ENCODE measurements at places on chromosomes 11 and 22. TPM values are rescaled to one million over a fixed set of nuclear protein-coding genes. Genes with fewer than 3 reads are reported as not detected.

Gene MPZL3
- 0.14 TPM for polyA plus RNA-seq

Gene ADORA2A
- polyA plus RNA-seq: 1.1 TPM

Gene CYP2D6
- 0.24 TPM for polyA plus RNA-seq

Gene CYB561A3
- polyA plus RNA-seq: 36.5 TPM

Gene MRGPRE
- not detected for polyA plus RNA-seq

Gene APOA5
- polyA plus RNA-seq: not detected

Gene C11orf91
- polyA plus RNA-seq: 0.10 TPM

All from IMR-90 (cell line).